Activated CD8-positive, alpha-beta memory T cell treated with anti-CD3 and anti-CD28 coated beads for 1 hour (primary cell): ENCODE measurements at places on chromosomes 2 and 18.

DNA sequence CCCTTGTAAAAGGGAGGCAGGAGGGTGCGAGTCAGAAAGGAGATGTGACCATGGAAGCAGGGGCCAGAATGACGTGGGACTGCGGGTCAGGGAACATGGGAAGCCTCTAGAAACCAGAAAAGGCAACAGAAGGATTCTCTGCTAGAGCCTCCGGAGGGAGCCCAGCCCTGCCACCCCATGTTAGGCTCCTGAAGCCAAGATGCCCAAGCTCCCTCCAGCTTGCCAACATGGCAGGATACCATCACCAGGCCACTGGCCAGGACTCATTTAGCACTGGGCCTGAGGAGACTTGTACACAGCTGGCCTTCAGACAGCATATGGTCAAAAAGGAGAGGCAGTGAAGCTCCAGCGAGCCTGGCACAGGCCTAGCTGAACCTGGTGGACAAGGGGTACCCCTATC lies 5.6 kb downstream of the TMEM247 start:
- DNase-seq, result no peak

DNA sequence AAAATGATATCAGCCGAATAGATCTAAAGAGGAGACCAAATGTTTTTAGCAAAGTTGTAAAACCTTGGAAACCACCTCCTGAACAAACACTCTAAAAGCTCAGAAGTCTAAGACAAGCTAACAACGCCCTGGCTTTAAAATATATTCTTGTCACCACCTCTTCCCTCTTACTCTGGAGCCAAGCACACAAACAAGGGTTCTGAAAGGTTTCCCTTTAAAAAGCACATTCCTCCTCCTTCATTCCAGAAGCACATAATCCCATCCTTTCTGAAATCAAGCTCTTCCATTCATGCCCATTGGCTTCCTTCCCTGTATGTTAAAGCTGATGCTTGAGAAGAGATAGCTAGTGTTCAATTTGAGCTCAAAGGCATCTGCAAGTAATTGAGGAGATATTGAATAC lies 382.0 kb downstream of the LNPK start:
- no peak for DNase-seq

GRCh38 chr2:134002391-134002790 lies 251.5 kb upstream of the MGAT5 start:
- DNase-seq, result no peak

DNA sequence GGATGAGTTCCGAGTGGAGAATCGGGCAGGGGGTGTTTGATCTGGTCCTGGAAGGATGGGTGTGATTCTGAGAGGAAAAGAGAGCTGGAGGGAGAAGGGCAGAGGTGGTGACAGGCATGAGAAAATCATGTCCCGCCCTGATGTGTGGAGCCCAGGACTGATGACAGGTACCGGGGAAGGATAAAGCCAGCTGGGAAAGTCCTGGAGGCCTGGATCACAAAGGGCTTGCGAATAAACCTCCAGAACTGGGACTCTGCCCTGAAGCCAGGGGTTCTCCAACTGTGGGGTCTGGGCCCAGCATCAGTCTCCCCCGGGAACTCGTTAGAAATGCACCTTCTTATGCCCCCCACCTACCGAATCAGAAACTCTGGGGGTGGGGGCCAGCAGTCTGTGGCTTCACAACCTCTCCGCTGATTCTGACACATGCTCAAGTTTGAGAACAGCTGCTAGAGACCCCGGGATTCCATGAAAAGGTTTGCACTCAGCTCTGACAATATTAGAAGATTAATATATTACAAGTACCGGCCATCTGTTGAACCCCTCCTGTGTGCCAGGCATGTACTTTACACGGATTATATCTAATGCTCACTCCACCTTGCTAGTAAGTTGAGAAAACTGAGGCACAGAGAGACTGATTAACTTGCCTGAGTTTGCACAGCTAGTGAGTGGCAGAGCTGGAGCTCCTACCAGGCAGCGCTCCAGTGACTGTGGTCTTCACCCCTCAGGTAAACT lies 8.0 kb downstream of the TNFRSF11A start:
- no peak for DNase-seq

- DNase-seq, result no peak
Observed at GRCh38 chr2:60285626-60286316, 267.7 kb downstream of the BCL11A start.

DNA sequence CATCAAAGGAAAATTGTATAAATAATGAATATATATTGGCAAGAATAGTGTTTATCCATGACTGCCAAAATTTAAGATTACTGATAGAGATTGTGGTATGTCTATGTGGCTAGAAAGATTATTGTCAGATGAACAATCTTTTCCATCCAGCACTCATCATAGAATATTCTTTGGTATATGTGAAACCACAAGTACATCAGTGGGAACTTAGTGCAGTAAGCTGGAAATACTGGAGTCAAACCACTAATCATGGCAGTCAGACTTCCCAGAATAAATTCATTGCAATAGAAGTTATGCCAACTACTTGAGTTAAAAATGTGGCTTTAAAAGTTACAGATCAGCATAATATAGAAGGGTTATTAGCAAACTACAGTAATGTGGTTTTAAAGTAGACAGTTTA lies 310.3 kb downstream of the GULP1 start:
- DNase-seq, result no peak

GRCh38 chr2:120298173-120298835 lies 45.7 kb downstream of the RALB start:
- DNase-seq, result no peak

DNA sequence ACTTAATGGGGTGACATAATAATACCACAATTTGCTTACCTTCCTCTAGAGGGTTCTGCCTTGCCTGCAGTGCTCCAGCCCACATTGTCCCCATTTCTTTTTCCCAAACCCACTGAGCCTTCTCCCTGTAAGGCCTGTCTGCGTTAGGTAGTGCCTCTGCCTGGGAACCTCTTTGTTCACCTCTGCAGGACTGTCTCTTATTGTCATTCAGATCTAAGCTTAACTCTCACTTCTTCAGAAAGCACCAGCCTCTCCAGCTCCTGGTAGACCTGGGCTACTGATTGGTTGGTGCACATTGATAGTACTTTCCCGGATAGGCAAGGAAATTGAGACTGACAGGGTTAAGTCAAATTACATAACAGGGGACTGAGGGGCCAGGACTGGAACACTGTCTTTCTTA lies 49.1 kb downstream of the CCDC85A start:
- DNase-seq, result no peak

- DNase-seq, result no peak
Observed at GRCh38 chr2:132774189-132774588, 104.2 kb upstream of the LYPD1 start.

GRCh38 chr2:120384486-120385354 lies 38.8 kb downstream of the INHBB start:
- no peak for DNase-seq
